ENCODE measurements at places on chromosomes 7 and 10.

DNA sequence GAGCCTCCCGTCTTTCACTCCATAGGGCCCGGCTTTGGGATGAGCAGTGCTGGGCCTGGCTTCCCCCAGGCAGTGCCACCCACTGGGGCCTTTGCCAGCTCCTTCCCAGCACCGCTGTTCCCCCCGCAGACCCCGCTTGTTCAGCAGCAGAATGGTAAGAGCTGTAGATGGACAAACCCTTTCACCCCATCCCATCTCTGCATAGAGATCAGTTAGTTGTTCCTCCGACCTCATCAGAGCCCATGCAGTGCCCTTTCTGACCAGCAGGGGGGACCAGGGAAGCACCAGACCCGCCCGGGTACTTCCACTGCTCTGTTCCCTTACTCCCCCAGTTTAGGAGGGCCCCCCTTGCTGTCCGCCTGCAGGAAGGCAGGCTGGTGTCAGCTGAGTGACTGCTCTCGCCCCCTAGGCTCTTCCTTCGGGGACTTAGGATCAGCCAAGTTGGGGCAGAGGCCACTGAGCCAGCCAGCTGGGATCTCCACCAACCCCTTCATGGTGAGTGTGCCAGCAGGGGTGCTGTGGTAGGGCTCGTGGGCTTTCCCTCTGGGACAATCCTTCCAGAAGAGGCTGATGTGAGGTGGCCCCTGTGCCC, 9.8 kb downstream of the SAP25 start:
- no peak for DNase-seq

- DNase-seq = no peak
These were observed 115.5 kb downstream of the WDFY4 start for GRCh38 chr10:48800007-48800675.

DNA sequence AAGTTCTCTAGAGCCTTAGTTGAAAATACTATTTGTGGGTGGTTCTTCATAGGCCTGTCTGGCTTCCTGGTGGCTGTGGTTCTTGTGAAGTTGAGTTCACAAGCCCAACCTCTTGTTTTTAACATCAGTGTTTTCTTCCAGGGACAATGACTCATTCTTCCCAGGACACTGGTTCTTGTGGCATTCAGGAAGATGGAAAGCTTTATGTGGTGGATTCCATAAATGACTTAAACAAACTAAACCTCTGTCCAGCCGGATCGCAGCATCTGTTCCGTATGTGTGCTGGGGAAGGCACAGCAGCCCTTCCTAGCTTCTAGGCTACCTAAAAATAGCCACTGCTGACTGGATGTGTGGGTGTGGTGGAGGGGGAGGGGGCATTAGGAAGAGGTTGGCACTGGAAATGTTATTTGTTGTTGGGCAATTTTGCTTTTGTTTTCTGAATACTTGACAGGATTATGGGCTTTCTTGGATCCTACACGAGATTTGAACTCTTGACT, 3.9 kb downstream of the LSMEM1 start:
- no peak for DNase-seq

DNA sequence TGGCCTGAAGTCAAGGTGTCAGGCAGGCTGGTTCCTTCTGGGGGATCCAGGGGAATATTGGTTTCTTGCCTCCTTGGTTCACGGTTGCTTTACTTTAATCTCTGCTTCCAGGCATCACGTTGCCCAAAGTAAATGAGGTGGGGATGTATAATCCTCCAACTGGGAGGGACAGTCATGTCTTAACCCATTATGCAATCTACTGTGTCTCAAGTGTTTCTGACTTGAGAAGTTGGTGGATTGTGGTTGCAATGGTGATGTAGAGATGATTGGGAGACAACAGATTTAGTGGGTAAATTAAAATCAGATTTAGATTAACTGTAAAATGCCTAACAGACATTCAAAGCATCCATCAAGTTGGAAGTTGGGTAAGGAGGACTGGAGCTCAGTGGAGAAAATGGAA, 32.7 kb downstream of the TBXAS1 start:
- DNase-seq = no peak

GRCh38 chr7:43666938-43667337, 62.4 kb downstream of the COA1 start:
- DNase-seq = no peak

DNA sequence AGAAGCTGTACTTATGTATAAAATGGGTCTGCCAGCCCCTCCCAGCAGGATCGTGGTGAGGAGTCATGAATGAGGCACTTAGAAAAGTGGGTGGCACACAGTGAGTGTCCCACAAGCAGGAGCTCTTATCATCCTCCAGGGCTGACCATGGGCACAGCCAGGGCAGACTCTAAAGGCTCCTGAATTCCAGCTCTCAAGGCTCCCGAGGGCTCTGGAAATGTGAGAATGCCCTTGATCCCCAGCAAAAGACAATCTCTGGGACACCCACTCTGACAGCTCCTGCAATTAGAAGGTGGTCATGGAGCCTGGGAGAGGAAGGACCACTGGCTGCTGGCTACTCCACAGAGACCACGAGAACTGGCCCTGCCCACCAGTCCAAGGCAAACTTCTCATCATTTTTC, 1.6 kb downstream of the VSTM4 start:
- no peak for DNase-seq

DNA sequence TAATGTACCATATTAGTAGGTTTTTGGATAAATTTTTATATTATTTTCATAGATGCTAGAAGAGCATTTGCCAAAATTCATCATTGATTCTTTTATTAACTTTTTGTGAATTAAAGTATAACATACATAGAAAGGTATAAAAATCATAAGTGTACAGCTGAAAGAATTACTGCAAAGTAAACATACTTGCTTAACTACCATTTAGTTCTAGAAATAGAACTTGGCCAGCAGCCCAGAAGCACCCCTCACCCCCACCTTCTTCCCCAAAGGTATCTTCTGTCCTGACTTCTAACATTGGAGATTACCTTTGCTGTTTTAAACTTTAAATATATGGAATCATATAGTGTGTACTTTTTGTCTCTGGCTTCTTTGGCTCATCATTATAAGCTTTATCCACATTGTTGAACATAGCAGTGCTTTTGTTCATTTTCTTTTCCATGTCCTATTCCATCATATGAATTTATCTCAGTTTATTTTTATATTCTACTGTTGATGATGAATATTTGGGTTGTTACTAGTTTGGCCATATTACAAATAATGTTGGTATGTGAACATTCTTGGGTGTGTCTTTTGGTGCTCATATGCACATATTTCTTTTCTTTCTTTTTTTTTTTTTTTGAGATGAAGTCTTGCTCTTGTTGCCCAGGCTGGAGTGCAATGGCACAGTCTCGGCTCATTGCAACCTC, 142.8 kb downstream of the ADK start:
- DNase-seq = no peak

GRCh38 chr7:40720416-40720815, 585.6 kb downstream of the SUGCT start:
- no peak for DNase-seq
